Prostate gland (tissue), 2 donors: ENCODE measurements at places on chromosomes 16 and 17.

DNA sequence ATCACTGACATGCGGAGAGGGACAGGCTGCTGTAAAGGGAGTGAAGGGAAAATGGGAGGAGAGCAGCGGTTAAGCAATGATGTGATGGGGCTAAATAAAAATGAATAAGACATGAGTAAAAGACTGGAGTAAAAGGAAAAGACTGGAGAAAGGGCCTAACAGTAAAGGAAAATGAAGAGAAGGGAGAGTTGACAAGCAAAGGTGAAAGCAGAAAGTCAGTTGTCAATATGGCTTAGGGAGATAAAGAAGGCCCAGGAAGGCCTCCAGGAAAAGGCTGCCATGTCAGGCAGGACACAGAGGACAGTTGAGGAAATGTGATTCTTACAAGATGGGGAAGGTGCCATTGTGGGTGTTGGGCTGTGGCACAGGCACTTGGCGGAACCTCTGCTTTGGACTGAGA lies 98.9 kb upstream of the AMZ2 start:
- no peak for DNase-seq

- no peak for DNase-seq
These were observed 6.0 kb upstream of the CCL3 start for GRCh38 chr17:36095992-36096391.

DNA sequence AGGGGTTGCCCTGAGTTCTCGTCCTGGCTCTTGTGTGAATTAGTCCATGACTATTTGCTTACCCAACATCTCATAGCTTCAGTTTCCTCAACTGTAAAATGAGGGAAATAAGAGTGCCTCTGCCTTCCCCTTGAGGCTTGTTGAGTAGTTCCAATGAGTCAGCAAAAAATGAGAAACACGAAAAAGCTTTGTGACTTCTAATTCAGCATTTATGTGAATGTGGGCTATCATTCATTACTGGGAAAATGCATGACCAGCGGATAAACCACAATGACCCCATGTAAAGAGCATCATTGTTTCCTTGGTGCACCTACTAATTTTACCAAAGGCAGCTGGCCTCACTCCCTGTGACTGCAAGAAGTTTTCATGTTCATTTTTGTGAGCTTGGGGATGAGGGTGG lies 374.6 kb upstream of the HSBP1 start:
- no peak for DNase-seq

DNA sequence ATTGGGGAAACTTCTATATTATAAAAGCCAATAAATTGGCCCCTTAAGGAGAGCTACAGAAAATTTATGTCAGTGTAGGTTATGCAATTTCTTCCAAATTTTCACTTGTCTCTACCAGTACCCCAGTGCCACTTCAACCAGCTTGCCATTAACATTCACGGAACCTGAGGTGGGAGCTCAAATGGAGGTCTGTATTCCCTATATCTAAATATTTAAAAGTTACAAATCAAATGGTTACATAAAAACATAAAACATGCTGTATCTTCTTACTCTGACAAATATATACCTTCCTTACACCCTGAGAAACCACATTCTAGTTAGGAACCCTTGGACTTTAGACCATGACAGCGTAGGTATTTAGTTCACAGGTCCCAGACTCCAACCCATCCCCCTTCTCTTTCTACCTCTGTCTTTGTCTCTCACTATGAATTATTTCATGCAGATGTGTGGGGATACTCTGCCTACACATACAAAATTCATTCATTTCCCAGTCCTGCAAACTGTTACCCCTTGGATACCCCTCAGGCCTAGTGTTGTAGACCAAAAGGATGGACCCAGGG lies 127.8 kb upstream of the PMFBP1 start:
- no peak for DNase-seq

- no peak for DNase-seq
These were observed 120.4 kb upstream of the LHX1 start for GRCh38 chr17:36816907-36817288.

DNA sequence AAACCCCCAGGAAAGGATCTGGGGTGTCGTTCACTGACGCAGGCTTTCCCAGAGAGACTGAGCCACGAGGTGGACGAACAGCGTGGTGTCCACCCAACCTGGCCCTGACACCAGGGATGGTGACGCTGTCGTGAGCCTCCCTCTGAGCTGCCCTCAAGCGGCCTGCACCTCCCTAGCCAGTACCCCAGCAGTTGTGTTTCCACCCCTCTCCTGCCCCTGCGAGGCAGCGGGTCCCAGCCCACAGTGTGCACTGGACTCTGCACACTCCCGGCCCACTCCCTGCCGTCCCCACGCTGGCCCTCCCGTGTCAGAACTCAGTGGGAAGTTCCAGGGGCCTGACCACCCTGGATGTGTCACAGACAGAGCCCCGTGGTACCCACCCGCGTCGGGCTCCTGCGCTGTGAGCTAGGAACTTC lies 39.8 kb downstream of the CBFA2T3 start:
- no peak for DNase-seq

DNA sequence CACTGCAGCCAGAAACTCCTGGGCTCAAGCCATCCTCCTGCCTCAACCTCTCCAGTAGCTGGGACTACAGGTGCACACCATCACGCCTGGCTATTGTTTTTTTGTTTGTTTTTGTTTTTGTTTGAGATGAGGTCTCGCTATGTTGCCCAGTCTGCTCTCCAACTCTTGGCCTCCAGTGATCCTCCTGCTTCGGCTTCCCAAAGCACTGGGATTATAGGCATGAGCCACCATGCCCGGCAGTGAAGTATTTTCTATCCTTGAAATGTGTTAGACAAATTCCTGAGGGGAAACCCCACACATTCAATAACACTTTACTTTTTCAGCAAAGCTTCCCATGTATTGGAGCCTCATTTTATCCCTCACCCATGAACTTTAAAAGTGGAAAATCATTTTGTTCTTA lies 81.2 kb upstream of the KIFC3 start:
- DNase-seq, result no peak

GRCh38 chr16:15460601-15461000 lies 26.2 kb downstream of the BMERB1 start:
- DNase-seq, result no peak

- DNase-seq, result no peak
These were observed 141.1 kb downstream of the MRM1 start for GRCh38 chr17:36742267-36743000.

- no peak for DNase-seq
These were observed 6.0 kb downstream of the PRKAR1A start for GRCh38 chr17:68518063-68518815.

DNA sequence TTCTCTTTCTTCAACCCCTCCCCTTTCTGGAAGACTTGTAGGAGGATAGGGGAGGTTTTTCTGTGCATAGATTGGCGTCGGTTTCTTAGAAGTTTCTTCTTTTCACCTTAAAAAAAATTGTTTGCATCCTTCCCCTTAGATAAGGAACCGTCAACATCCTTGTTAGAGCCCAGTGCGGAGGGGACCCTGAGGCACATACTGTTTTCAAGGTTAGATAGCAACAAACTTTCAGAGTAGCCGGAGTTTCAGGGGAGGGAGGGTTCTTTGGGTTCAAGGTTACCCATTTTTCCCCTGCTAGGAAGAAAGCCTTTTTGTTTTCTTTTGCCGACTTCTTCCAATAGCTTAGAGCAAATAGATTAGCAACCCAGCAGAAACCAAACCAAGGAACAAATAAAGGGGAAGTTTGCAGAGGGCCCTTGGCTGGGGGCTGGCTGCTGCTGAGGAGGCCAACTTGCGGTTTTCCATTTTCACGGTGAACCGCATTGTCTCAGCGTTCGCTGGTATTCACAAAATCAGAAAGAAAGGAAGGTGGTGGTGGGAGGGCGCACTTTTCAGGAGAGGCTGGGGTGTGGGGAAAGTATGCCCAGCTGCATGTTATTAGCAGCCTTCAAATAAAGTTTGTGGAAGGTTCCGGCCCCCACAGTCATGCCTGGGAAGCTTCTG lies 28.8 kb downstream of the MSI2 start:
- DNase-seq, result no peak

DNA sequence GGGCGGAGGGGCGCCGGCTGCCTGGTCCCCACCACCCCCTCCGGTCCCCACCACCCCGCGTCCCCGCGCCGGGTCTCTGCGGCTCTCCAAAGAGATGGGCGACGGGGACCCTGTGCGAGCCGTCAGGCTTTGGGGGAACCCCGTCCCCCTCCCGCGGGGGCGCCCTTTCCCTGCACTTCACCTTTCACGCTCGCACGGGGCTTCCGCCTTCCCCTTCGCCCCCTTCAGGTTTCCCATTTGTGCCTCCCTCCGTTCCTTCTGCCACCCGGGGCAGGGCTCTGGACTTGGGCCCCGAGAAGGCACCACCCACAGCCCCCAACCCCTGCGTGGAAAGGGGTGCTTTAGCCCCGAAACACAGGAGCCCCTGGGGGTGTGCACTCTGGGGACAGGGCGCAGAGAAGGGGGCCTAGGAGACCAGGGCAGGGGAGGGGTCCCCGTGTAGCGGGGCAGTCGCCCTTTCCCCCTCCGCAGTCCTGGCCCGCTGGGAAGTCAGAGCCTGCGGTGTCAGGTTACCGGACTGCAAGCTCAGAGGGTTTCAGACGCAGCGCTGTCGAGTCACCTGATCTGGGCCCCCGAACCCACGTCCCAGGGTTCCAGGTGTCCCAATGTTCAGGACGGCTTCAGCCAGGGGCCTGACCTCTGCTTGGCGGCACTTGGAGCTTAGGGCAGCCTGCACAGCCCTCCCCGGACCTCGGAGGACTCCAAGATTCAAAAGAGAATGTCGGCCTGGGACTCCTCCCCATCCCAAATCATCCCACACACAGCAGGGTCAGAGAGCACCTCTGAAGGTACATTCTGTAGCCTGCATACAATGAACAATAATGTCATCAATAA lies 6.7 kb upstream of the CCDC92B start:
- DNase-seq, result no peak

DNA sequence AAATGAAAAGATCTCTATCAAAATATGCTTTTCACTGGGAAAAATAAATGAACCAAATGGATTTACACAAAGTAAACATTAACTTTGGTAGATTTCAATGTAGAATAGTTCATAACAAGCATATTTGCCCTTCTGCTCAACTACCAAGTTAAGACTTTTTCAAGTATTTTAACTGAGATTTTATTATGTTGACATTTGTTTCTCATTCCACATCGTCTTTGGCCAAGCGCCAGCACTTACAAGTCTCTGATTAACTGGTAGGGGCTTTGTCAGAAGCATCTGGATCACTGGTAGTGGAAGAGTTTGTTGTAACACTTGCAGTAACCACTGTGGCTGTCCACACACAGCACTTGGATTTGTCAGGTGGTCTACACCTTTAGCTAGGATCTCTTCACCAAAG lies 22.9 kb downstream of the SLFN12L start:
- DNase-seq, result no peak

- no peak for DNase-seq
These were observed 9.3 kb downstream of the ACSM2B start for GRCh38 chr16:20566864-20567263.

DNA sequence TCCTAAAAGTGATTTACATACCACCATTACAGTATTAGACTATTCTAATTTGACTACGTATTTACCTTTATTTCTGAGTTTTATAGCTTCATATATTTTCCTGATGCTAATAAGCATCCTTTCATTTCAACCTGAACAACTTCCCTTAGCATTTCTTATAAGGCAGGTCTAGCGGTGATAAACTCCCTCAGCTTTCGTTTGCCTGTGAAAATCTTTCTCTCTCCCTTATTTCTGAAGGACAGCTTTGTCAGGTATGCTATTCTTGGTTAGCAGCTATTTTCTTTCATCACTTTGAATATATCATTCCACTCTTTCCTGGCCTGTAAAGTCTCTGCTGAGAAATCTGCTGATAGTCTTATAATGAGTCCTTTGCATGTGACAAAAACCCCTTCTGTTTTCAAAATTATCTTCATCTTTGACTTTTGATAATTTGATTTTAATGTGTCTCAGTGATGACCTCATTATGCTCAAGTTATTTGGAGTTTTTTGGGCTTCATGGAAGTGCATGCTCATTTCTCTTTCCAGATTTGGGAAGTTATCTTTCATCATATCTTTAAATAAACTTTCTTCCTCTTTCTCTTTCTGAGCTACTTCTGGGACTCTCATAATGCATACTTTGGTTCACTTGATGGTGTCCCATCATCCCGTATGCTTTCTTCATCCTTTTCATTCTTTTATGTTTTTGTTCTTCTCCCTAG lies 285.4 kb upstream of the PMFBP1 start:
- no peak for DNase-seq

DNA sequence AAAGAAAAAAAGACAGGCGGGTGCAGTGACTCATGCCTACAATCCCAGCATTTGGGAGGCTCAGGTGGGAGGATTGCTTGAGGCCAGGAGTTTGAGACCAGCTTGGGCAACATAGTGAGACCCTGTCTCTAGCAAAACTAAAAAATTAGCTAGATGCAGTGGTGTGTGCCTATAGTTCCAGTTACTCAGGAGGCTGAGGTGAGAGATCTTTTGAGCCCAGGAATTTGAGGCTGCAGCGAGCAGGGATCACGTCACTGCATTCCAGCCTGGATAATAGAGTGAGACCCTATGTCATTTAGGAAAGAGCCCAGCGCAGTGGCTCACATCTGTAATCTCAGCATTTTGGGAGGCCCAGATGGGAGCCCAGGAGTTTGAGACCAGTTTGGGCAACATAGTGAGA lies 126.6 kb downstream of the CMIP start:
- DNase-seq, result no peak

DNA sequence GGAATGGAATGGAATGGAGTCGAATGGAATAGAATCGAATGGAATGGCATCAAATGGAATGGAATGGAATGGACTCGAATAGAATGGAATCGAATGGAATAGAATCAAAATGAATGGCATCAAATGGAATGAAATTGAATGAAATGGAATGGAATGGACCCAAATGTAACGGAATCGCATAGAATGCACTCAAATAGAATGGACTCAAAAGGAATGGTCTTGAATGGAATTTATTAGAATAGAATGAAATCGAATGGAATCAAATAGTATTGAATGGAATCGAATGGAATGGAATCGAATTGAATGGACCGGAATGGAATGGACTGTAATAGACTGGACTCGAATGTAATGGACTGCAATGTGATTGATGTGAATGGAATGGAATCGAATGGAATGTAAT lies 501.4 kb upstream of the WSB1 start:
- DNase-seq, result no peak

DNA sequence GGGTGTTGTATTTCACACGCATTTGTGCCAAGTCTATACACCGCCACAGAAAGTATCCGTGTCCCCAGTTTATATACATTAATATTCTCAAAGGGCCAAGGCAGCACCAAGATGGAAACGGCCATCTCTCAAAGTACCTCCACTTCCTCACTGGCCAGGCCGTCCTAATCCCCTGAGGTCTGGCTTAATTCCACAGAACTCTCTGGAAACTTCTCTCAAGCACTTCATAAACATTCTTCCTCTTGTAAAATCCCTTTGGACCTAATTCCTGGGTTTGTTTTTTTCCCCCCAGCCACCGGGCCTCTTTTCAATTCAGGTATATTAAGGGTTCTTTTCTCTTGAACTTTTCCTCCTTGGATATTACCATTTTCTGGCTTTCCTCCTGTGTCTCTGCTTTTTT lies 5.1 kb upstream of the ERN1 start:
- no peak for DNase-seq

- DNase-seq, result peak; percentile 72
These were observed 29.3 kb downstream of the TLE7 start for GRCh38 chr16:71412270-71413160.
